ENCODE measurements at places on chromosomes 1 and 21. TPM values are rescaled to one million over a fixed set of nuclear protein-coding genes. Genes with fewer than 3 reads are reported as not detected.

DNA sequence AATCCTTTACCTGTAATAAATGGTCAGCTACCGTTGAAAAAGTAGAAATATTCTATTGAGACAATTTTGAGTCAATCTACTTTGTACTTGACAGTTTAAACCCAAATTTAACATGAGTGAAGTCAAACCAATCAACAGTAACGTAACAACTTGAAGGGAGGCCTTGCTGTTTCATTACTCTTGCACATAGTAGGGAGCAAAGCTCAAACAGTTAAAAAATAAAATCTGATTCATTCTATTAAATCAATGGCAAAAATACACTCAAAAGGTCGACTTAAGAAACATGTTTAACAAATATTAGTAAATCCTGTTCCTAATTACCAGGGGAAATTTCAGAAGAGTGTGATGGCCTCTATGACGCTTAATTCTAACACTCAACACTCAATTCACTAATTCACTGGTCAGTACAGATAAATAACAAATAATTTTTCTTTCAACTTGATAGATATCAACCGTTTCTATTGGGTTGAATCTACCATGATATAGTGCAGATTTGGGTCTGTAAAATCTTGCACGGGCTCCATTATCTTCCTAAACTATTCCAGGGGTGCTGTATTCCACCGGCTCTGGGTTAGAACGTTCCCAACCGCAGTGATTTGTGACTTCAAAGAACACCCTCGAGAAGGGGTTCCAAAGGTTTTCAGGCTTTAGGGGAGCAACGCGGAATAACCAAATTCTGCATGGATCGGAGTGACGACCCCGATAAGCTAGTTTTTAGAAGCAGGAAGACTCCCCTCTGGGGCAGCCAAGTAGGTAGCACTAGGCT lies 1.4 kb downstream of the TARBP1 start:
- DNase-seq = no peak

DNA sequence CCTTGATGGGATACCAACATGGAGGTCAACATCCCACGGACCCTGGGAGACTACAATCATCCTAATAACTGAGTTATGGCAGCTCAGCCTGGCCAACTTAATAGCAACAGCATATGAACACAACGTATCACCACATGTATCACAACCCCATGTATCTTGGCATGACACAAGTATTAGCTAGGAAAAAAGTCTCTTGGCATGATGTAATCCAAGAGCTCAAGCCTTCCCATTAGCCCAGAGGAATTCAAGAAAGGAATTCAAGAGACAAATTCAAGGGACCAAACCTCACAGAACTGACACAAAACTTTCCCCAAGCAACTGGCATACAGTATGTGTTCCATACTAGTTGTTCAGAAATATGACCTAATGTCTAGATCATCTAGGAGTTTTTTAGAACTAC lies 100.9 kb upstream of the HMGB4 start:
- no peak for DNase-seq

- no peak for DNase-seq
These were observed 12.6 kb upstream of the EPS8L3 start for GRCh38 chr1:109776206-109776835.

FAM78B gene
- total RNA-seq = 1.4 TPM

LCE1F gene
- not detected for total RNA-seq

HSPG2 gene
- 58.7 TPM for total RNA-seq

CRABP2 gene
- 5.0 TPM for total RNA-seq

EPHX1 gene
- 168 TPM for total RNA-seq

All from pancreas (tissue), 10 donors.